ENCODE measurements at places on chromosomes 4 and X.

GRCh38 chrX:84118315-84118714 is 69.7 kb downstream of the RPS6KA6 start:
- H3K27ac ChIP-seq, result no peak overlapping the region
- H3K36me3 ChIP-seq, result no peaks in the 10 kb centered on the region
- H3K4me1 ChIP-seq, result no peaks in the 10 kb centered on the region
- no peak overlapping the region for H3K4me3 ChIP-seq
- no peak for DNase-seq

GRCh38 chr4:88629826-88630225 is 37.5 kb downstream of the HERC3 start:
- H3K36me3 ChIP-seq, result no peaks in the 10 kb centered on the region
- H3K27me3 ChIP-seq, result no peaks in the 10 kb centered on the region
- H3K4me3 ChIP-seq, result no peak overlapping the region
- H3K4me1 ChIP-seq, result no peaks in the 10 kb centered on the region

DNA sequence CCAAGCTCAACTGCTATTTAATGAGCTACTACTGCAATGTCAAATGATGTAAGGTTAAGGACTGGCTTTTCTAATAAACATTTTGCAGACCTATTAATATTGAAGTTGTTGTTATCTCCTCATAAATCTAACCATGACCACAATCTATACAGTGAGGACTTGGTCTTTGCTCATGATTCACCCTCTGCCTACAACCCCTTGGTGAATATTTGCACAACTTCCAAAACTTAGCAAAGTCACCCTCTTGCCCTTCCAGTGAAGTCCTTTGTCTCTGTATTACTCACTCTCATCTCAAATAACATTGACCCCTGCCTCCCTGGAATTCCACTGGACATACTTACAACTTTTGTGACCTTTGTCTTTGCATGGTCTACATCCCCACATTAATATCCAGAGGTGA is 204.5 kb downstream of the KCNIP4 start:
- no peak overlapping the region for H3K27ac ChIP-seq
- DNase-seq, result no peak
- no peaks in the 10 kb centered on the region for H3K4me1 ChIP-seq
- no peaks in the 10 kb centered on the region for H3K36me3 ChIP-seq

GRCh38 chrX:72125331-72126047 is 6.2 kb downstream of the RTL5 start:
- H3K27me3 ChIP-seq, result peaks cover 20% of the 10 kb centered on the region
- DNase-seq, result no peak
- peaks cover 18% of the 10 kb centered on the region for H3K4me1 ChIP-seq

DNA sequence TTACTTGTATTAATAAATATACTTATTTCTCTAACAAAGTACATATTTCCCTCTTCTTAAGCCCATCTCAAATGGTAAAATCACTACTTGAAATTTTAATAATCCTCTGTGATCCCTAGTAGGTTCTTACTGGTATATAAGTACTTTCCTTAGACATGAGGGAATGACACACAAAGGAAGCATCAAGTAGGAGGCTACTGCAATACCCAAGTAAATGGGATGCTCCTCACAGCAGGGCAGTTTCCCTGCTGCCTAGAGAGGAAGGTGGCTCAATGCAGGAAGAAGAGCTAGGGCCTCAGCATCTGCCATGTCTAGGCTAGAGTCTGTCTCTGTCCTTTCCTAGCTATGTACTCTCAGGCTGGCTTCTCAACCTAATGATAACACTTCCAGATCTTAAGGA is 122.1 kb upstream of the DIPK2B start:
- H3K27ac ChIP-seq, result no peak overlapping the region
- DNase-seq, result no peak
- H3K4me3 ChIP-seq, result no peak overlapping the region

GRCh38 chr4:29046186-29046585 is 1674.0 kb upstream of the PCDH7 start:
- peaks cover 14% of the 10 kb centered on the region for H3K4me1 ChIP-seq
- H3K27me3 ChIP-seq, result no peaks in the 10 kb centered on the region
- DNase-seq, result peak; percentile 6
- H3K36me3 ChIP-seq, result no peaks in the 10 kb centered on the region

- no peaks in the 10 kb centered on the region for H3K36me3 ChIP-seq
- no peaks in the 10 kb centered on the region for H3K4me1 ChIP-seq
- H3K27me3 ChIP-seq, result no peaks in the 10 kb centered on the region
- no peak overlapping the region for H3K27ac ChIP-seq
Measured at GRCh38 chr4:135319685-135320084, 1118.1 kb upstream of the PABPC4L start.

DNA sequence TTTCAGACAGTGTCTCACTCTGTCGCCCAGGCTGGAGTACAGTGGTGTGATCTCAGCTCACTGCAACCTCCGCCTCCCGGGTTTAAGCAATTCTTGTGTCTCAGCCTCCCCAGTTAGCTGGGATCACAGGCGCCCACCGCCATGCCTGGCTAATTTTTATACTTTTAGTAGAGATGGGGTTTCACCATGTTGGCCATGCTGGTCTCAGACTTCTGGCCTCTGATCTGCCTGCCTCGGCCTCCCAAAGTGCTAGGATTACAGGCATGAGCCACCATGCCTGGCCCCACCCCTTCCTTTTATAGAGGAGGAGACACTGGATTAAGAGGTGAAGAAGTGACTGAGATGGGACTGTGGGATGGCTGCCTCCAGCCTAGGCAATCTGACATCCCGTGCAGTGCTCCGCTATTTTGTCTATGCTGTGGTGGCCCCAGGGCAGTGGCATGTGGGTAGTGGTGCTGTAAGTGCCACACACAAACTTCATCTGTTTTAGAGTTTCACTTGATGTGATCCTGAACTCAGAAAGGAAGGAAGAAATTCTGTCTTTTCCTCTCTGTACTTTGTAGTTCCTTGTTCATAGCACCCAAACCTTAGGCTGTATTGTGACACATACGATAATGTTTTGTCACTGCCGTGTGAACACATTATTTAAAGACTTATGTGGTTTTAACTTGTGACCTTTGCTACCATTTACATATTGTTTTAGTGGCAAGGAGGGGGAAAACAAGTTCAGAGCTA is 48.9 kb downstream of the FNIP2 start:
- no peak for DNase-seq
- H3K27ac ChIP-seq, result no peak overlapping the region
- no peaks in the 10 kb centered on the region for H3K27me3 ChIP-seq
- no peak overlapping the region for H3K4me3 ChIP-seq
- no peaks in the 10 kb centered on the region for H3K4me1 ChIP-seq
- no peaks in the 10 kb centered on the region for H3K36me3 ChIP-seq

DNA sequence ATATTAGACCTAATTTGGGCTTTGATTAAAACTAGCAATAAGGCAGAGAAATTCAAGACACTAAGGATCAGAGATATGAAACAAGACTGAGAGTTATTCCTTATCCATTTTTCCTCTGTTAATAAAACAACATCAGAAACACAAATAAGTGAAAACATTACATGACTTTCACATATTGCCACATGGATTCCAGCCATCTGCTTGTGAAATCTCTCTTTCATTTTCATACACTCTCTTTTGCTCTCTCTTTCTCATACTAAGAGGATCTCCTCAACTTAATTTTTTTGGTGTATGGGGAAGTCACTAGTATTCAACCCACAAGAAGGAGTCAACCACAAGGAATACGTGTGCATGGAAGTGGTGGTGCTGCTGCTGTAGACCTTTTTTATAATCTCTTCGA is 183.0 kb downstream of the LDB2 start:
- no peak overlapping the region for H3K4me3 ChIP-seq
- H3K4me1 ChIP-seq, result no peaks in the 10 kb centered on the region
- no peak overlapping the region for H3K27ac ChIP-seq
- no peaks in the 10 kb centered on the region for H3K36me3 ChIP-seq
- H3K27me3 ChIP-seq, result no peaks in the 10 kb centered on the region

DNA sequence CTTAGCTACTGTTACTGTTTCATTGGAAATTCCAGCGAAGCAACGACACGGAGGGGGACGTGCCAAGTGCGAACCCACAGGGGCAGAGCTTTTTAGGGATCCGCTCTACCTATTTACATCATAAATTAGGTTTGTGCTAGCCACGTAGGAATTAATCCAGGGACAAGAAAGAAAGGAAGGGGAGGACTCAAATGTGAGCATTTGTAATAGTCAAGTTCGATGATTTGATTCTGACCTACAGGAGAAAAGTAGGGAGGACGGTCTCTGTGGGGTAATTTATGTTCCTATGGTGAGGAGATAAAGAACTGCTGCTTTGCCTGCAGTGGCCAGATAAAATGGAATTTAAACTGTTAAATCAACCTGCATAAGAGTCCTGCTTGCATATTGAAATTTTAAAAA is 1.7 kb downstream of the INTS6L start:
- H3K36me3 ChIP-seq, result no peaks in the 10 kb centered on the region
- H3K27me3 ChIP-seq, result no peaks in the 10 kb centered on the region
- no peak overlapping the region for H3K27ac ChIP-seq
- H3K4me3 ChIP-seq, result peak overlapping the region; percentile 73

DNA sequence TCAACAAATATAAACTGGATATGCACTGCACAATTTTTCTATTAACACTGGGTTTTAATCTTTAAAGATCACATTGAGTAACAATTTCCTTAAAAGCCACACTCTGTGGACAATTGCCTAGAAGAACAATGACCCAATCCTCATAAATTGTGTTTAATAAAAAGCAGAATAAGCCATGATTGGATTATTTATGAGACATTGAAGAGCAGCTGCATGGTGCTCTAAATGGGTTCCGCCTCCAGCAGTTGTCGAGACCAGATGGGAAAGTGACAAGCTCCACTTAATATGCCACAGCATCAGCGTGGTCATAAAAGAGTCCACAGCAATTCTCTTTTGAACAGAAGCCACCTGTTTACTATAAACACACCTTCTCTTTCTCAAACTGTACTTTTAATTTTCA is 635.2 kb upstream of the FRG1 start:
- H3K27me3 ChIP-seq, result no peaks in the 10 kb centered on the region
- no peaks in the 10 kb centered on the region for H3K36me3 ChIP-seq
- H3K4me3 ChIP-seq, result no peak overlapping the region

GRCh38 chr4:184406958-184407391 is 67.4 kb downstream of the IRF2 start:
- no peak overlapping the region for H3K4me3 ChIP-seq
- peaks cover 17% of the 10 kb centered on the region for H3K27me3 ChIP-seq
- no peaks in the 10 kb centered on the region for H3K36me3 ChIP-seq
- peaks cover 32% of the 10 kb centered on the region for H3K4me1 ChIP-seq
- no peak for DNase-seq

- H3K27me3 ChIP-seq, result no peaks in the 10 kb centered on the region
- H3K4me1 ChIP-seq, result no peaks in the 10 kb centered on the region
- no peak overlapping the region for H3K27ac ChIP-seq
- H3K36me3 ChIP-seq, result no peaks in the 10 kb centered on the region
- H3K4me3 ChIP-seq, result no peak overlapping the region
Measured at GRCh38 chr4:178672512-178672911, 1230.3 kb upstream of the AGA start.

GRCh38 chrX:39556056-39556455 is 541.7 kb downstream of the BCOR start:
- H3K4me1 ChIP-seq, result no peaks in the 10 kb centered on the region
- no peak overlapping the region for H3K27ac ChIP-seq
- no peaks in the 10 kb centered on the region for H3K27me3 ChIP-seq
- DNase-seq, result no peak
- H3K4me3 ChIP-seq, result no peak overlapping the region

GRCh38 chrX:47568656-47569295 is 7.8 kb downstream of the ARAF start:
- no peaks in the 10 kb centered on the region for H3K27me3 ChIP-seq
- no peak overlapping the region for H3K4me3 ChIP-seq

- H3K27me3 ChIP-seq, result no peaks in the 10 kb centered on the region
- no peak overlapping the region for H3K4me3 ChIP-seq
- H3K36me3 ChIP-seq, result no peaks in the 10 kb centered on the region
- no peaks in the 10 kb centered on the region for H3K4me1 ChIP-seq
- H3K27ac ChIP-seq, result no peak overlapping the region
- no peak for DNase-seq
Measured at GRCh38 chrX:56757327-56757726, 28.3 kb downstream of the NBDY start.

GRCh38 chr4:97656044-97656720 is 487.1 kb downstream of the STPG2 start:
- DNase-seq, result no peak
- no peaks in the 10 kb centered on the region for H3K4me1 ChIP-seq
- no peaks in the 10 kb centered on the region for H3K27me3 ChIP-seq
- no peaks in the 10 kb centered on the region for H3K36me3 ChIP-seq
- no peak overlapping the region for H3K27ac ChIP-seq

DNA sequence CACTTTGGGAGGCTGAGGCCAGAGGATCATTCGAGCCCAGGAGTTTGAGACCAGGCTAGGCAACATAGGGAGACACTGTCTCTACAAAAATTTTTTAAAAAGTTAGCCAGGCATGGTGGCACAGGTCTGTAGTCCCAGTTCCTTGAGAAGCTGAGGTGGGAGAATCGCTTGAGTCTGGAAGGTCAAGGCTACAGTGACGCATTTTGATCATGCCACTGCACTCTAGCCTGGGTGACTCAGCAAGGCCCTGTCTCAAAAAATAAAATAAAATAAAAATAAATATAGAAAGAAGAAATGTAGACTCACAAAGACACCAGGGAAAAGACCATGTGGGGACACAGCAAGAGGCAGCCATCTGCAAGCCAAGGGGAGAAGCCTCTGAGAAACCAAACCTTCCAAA is 42.3 kb upstream of the SLC7A3 start:
- H3K36me3 ChIP-seq, result no peaks in the 10 kb centered on the region
- no peaks in the 10 kb centered on the region for H3K27me3 ChIP-seq
- H3K27ac ChIP-seq, result no peak overlapping the region
- no peak for DNase-seq

DNA sequence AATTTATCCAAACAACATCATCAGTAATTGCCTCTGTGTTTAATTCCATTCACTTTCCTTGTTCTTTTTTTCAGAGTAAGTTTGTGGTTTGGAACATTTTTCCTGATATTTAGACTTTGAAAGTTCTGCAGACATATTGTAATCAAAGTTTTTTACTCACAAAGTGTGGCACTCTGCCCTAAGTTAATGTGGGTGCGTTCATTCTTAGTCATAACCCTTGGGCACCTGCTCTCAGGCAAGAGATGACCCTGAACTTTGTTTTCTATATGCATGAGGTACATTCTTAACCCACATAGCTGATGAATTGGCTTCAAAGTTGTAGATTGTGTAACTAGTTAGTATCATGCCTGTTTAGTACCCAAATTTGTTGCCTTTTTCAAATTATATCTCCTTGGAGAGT is 424.3 kb downstream of the GRXCR1 start:
- DNase-seq, result no peak
- H3K4me3 ChIP-seq, result no peak overlapping the region
- H3K27me3 ChIP-seq, result no peaks in the 10 kb centered on the region
- H3K36me3 ChIP-seq, result no peaks in the 10 kb centered on the region
- no peaks in the 10 kb centered on the region for H3K4me1 ChIP-seq

- peak; percentile 19 for DNase-seq
- peak overlapping the region; percentile 71 for H3K4me3 ChIP-seq
- H3K27ac ChIP-seq, result no peak overlapping the region
- no peaks in the 10 kb centered on the region for H3K27me3 ChIP-seq
- peaks cover 12% of the 10 kb centered on the region for H3K4me1 ChIP-seq
- H3K36me3 ChIP-seq, result no peaks in the 10 kb centered on the region
Measured at GRCh38 chrX:118347131-118347530, 1.2 kb downstream of the WDR44 start.

DNA sequence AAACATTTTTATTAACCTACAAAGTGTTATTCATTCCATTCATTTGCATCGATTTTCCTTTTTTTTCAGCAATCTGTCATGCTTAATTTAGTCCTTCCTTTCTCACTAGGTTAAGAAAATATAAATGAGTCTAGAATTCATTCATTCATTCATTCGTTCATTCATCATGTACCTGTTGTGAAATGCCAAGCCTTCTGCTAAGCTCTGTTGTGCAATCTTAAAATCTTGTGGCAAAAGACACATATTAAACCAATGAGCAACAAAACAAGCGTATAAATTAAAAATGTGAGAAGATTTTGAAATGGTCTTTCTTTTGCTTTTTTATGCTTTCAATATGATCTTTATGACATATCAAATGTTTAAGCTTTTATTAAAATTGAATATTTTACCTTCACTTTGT is 88.6 kb upstream of the MAD2L1 start:
- H3K27ac ChIP-seq, result no peak overlapping the region
- no peaks in the 10 kb centered on the region for H3K27me3 ChIP-seq
- no peak overlapping the region for H3K4me3 ChIP-seq
- no peaks in the 10 kb centered on the region for H3K36me3 ChIP-seq
